T-helper 1 cell treated with Interleukin-12 subunit alpha and Interleukin-12 subunit beta and Interleukin-4 antibody, amounts not matched to agents 30 ng/mL and 1 ng/mL, for 36 hours (primary cell): ENCODE measurements at places on chromosomes 1 and 21. TPM values are rescaled to one million over a fixed set of nuclear protein-coding genes. Genes with fewer than 3 reads are reported as not detected.

The HECTD3 gene
- total RNA-seq, result 44.6 and 45.6 TPM in 2 replicates

The ATAD3C gene
- 0.56 and 1.5 TPM in 2 replicates for total RNA-seq

The COA6 gene
- total RNA-seq, result 40.1 and 40.9 TPM in 2 replicates

The DAB1 gene
- 0.15 and 0.22 TPM in 2 replicates for total RNA-seq

The CD48 gene
- total RNA-seq, result 228 and 235 TPM in 2 replicates

The TRIM63 gene
- not detected in 2 replicates for total RNA-seq

The ADCY10 gene
- total RNA-seq, result 0.07 and 0.46 TPM in 2 replicates
